ENCODE measurements at places on chromosomes 11 and 22.
A peak's percentile ranks its signal among the peaks of the same experiment; 100 is the strongest.

GRCh38 chr11:61041755-61042518 lies 60.4 kb upstream of the CD5 start:
- peak; percentile 34 for DNase-seq

DNA sequence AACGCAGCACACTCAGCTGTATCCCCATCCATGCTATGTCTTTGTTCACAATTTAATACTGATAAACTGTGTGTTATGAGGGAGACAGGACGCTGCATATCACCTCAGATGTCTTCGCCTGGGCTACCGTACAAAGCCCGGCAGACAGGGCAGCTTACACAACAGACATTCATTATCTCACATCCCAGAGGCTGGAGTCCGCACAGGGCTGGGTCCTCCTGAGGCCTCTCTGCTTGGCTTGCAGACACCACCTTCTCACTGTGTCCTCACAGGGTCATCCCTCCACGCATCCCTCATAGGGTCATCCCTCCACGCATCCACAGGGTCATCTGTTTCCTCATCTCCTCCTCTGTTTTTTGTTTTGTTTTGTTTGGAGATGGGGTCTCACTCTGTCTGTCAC lies 61.2 kb downstream of the SHANK2 start:
- no peak for DNase-seq

GRCh38 chr11:82315093-82315492 lies 418.6 kb downstream of the FAM181B start:
- no peak for DNase-seq

GRCh38 chr11:123292647-123293046 lies 97.6 kb upstream of the CLMP start:
- no peak for DNase-seq

GRCh38 chr11:61607920-61608599 lies 27.2 kb upstream of the SYT7 start:
- DNase-seq = no peak

DNA sequence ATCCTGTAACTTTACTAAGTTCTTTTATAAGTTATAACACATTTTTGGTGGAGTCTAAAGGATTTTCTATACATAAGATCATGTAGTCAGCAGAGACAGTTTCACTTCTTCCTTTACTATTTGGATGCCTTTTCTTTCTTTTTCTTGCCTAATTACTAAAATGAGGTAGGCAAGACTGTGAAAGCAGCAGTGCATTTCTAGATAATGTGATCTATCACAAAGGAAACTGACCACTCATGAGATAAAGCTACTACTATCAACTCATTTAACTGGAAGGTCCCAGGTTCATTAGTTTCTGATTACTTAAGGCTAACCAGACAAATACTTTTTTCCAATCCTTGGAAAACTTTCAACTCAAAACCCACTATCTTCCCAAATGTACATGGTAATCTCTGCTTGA lies 196.2 kb upstream of the E2F8 start:
- DNase-seq = no peak

DNA sequence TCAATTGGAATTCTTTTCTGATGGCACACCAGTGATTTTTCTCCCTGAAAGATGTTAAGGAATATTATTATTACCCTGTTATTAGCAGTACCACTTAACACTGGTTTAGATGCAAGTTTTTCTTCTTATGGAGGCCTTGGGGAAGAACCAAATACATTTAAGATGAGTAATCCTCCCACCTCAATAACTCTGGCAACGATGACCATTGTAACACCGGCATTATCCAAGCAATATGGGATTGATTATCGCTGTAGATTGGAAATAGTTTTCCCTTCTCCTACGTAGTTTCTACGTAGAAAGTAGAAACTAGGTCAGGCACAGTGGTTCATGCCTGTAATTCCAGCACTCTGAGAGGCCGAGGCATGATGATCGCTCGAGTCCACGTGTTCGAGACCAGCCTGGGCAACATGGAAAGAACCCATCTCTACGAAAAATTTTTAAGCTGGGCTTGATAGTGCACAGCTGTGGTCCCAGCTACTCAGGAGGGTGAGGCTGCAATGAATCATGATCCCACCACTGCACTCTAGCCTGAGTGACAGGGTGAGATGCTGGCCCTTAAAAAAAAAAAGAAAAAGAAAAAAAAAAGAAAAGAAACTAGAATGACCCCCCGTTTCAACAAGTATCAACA lies 45.5 kb downstream of the PACSIN2 start:
- DNase-seq = peak; percentile 61

DNA sequence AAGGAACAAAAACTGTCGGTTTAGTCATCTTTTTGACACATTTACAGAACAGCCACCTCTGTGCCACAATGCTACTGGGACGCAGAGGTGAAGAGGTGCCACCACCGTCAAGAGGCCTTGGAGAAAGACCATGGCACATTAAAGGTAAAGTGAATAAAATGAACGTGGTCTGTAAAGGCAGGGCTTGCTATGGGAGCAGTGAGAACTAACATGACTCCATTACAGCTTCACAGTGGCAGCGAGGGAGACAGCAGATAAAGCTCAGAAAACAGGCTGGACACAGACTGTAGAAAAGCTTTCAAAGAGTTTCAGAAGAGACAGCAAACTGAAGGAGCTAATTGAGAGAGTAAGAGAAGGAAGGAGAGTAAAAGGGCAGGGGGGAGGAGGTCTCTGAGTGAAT lies 102.9 kb downstream of the GAB2 start:
- DNase-seq = no peak

DNA sequence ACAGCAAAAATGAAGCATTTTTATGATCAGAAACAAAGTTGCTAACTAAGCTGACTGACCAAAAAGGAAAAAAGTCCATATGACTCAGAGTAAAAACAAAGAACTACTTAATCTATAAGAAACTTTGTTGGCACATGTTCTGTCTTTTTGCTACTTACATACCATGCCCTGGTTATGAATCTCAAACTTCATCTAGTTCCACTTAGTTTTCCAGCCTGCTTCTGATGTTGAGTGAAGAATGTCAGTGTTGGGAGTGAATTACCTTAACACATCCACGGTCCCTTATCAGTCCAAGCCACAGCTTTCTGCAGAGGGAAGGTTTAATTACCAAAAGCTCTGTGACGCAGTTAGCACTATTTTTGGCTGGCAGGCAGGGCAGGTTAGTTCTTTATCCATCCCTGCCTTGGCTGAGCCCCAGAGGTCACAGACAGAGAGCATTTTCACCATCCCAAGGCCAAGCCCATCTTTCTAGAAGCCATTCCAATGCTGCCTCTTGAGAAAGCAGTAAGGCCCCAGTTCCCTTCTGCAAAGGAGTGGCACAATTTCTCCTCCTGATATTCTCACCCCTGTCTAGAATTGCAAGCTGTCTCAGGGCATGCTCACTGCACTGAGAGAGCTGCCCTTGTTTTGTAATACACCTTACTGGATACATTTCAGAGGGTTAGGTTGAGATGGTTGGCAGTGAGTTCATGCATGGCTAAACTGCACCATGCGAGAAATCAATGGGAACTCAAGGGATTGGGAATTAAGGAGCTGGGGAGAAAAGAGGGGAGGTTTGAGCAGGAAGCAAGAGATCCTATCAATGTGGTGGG lies 67.1 kb downstream of the SLC1A2 start:
- DNase-seq = peak; percentile 69
